ENCODE measurements at places on chromosomes 6 and 20.

DNA sequence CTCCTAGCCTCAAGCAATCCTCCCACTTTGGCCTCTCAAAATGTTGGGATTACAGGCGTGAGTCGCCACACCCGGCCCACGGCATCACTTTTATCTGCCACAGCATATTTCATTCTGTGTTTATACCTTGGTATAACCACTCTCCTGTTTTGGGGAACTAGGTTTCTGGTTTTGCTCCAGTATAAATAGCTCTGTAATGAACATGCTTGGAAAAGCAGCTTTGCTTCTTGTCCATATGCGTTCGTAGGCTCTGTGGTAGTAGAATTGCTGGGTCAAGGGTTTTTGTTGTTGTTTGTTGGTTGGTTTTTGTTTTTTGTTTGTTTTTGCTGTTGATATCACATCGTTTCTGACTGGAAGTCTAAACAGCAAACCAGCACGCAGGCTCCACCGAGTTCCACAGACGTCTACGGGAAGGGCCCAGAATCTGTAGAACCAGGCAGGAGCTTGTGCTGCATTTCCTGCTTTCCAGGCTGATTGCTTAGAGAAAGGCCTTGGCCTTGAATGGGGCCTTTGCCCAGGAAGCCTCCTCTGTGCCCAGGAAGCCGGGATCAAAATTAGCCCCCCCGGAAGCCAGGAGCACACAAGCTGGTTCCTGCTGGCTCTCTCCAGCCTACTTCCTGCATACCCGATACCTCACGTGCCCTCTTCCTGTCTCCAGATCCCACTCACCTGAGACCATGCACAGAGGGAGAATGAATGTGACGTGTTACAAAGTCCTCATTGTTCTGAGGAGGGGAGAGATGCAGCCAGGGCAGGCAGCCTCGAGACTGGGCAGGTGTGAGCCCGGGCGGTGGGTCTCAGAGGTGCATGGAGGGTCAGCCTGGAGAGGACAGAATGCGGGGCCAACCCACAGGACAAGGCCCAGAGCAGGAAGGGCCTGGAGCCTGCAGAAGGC is 34.7 kb downstream of the AAR2 start:
- DNase-seq: no peak

- no peak for DNase-seq
Observed at GRCh38 chr20:47348539-47349142, 7.9 kb downstream of the ZMYND8 start.

GRCh38 chr6:31901415-31901952 is 402 bp downstream of the ZBTB12 start:
- DNase-seq: no peak

- DNase-seq: no peak
Observed at GRCh38 chr20:8394308-8394945, 262.4 kb downstream of the PLCB1 start.

- DNase-seq: no peak
Observed at GRCh38 chr20:58650181-58650775, 805 bp upstream of the STX16 start.

GRCh38 chr6:2865270-2865669 is 23.6 kb upstream of the SERPINB1 start:
- no peak for DNase-seq

GRCh38 chr20:12502443-12502842 is 506.3 kb upstream of the SPTLC3 start:
- DNase-seq: no peak

DNA sequence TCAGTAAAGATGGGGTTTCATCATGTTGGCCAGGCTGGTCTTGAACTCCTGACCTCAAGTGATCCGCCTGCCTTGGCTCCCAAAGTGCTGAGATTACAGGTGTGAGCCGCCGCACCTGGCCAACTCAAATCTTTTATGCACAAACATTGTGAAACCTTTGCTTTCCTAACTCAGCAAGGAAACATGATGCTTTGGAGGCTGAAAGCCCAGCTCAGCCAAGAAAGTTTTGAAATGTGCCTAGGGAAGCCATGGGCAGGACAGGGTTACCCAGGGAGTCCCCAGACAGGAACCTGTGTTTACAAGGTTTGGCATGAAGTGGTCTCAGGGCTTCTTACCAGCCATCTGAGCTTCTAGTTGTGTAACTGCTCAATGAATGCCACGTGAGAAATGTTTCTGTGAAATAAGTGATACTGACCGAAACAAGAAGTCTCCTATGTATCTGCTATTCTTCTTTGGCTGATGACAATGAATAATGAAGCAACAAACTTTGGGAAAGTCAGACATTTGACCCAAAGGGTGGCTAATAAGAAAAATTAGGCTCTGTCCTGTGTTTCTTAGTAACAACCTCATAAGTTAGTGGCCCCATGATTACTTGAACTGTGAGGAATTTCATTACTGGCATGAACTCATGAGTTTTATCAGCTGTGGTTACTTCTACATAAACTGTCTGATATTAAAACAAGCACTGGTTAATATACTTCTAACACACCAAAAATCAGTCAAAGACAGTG is 163.5 kb downstream of the KIF6 start:
- no peak for DNase-seq

GRCh38 chr20:51164731-51165130 is 141.8 kb upstream of the KCNG1 start:
- DNase-seq: no peak

- no peak for DNase-seq
Observed at GRCh38 chr20:6660441-6660840, 107.0 kb upstream of the BMP2 start.

DNA sequence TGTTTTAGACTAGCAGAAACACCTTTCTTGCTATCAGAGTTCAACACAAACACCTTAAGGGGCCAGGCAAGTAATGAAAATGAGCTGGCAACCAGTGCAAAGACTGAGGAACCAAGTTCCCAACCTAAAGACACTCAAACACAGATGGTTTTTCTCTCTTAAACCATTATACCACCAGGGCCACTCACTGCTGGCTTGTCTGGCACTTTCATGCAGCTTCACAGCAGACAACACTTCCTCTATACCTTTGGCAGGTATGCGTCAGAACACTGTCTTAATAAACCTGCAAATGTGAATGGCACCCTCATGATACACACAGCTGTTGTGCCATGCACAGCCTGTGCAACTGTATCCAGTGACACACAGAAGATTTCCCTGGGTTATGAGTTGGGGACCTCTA is 41.6 kb downstream of the NFATC2 start:
- no peak for DNase-seq

GRCh38 chr6:40688214-40688761 is 101.1 kb upstream of the LRFN2 start:
- peak; percentile 84 for DNase-seq

GRCh38 chr6:11989386-11989785 is 22.7 kb upstream of the HIVEP1 start:
- DNase-seq: no peak

DNA sequence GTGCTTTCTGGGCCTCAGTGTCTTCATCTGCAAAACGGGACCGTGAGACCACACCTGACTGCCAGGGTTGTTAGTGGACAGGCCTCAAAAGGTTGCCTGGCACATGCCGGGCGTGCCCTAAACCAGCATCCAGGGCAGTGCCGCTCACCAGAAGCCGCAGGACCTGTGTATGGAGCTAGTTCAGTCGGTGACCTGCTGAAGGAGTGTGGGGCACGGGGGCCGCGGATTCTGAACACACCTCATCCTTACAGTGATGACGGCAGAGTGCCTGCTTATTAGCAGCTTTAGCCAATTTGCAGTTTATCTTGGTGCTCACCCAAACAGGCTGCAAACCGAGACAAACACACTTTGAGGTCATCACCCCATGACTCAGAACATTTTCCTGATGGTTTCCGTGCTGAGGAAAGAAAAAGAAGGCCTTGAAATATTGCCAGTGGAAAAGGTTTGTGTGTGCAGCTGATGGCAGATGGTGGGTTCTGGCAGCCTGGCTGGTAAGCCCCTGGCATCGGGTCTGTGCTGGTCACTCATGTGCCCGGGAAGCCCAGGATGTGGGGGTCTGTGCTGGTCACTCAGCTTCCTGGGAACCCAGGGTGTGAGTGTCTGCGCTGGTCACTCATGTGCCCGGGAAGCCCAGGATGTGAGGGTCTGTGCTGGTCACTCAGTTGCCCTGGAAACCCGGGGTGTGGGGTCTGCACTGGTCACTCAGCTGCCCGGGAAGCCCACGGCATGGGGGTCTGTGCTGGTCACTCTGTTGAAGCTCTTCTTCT is 153.8 kb downstream of the ERMARD start:
- DNase-seq: no peak

DNA sequence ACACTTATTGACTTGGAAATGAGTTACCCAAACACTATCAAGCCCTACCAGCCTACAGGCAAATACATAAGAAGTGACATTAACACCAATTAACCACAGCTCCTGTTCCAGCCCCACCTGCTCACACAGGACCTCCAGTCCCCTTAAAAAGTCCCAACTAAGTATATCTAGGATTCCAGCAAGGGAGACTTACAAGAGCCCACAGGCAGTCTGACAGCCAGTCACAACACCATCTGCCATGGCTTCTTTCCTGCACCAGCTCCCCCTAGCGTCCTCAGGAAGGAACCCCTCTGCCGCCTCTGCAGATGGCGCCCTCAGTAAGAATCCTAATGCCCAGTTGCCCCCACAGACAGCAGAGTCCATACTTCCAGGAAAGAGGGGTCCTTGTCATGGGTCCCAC is 122.1 kb downstream of the HIVEP2 start:
- DNase-seq: no peak

- no peak for DNase-seq
Observed at GRCh38 chr6:54541541-54541940, 233.3 kb downstream of the TINAG start.

DNA sequence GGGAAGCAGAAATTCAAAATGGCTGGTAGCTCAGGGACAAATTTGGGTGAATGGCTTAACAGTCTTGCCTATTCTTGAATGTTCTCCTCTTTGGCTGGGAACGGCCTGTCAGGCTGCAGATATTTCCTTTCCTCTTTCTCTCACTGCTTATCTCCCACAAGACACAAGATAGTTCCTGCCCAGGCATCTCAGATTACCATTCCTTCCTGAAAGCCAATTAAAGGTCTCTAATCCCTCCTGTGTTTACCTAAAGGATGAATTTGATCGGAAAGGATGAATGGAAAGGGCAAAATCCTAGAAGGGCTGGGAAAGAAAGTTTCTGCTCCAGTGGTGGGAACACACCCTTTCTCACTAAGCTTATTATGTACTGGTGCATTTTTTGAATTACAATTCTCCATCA is 95.9 kb upstream of the JAG1 start:
- no peak for DNase-seq

DNA sequence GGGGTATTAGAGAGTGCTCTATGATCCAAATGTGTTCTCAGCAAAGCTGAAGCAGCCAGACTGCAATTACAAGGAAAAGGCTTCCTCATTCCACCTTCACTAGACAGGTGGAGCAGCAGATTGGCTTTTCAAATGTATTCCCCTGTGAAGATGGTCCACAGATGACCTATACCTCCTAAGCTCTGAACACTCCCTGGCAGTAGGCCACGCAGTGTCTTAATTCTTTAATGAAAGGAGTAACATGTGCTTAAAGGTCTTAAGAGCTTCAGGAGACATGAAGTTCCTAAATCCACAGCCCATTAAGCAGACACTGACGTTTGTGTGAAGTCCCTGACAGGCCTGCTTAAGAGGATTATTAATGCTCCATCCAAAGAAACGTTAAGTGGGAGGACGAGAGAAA is 138.9 kb upstream of the NUP153 start:
- no peak for DNase-seq

- no peak for DNase-seq
Observed at GRCh38 chr6:100305209-100305869, 159.4 kb downstream of the SIM1 start.

DNA sequence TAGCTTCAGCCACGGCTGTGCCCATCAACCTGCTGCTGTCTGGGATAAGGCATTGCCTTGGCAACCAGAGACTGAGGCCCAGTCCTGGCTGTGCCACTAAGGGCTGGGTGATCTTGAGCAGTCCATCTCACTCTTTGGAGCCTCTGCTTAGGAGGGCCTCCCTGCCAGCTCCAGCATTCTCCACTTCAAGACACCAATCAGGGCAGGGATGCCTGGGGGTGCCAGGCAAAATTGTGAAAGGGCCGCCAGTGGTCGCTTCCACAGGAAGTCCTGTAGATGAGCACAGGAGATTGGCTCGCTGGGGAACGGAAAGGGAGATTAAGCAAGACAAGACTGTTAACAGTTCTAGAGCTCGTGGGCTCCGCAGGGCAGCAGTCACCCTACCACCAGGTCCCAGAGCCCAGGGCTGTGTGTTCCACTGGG is at the start of gene RAB44:
TSS of gene RAB44 (plus strand) at position 346 of the 423 bp plus-strand sequence. CDS start 6,410 bp downstream, outside the sequence.
- no peak for DNase-seq

DNA sequence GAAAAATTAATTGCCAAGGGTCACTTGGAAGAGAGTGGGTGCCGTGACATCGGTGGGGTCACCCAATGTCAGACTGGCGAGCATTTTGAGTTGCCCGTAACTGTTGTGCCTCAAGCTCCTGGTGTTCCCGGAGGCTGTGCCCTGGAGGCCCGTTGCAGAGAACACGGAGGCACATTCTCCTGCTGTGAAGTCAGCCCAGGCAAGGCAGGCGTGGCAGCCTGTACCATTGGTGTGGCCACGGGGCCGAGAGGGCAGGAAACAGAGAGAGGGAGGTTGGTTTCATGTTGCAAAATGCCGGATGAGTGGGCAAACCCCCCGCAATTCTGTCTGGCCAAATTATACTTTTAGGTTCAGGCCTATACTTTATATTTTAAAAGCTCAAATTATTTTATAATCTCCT is 81.2 kb downstream of the THBS2 start:
- DNase-seq: no peak

GRCh38 chr6:106856227-106856874 is 118.2 kb downstream of the CD24 start:
- DNase-seq: no peak

DNA sequence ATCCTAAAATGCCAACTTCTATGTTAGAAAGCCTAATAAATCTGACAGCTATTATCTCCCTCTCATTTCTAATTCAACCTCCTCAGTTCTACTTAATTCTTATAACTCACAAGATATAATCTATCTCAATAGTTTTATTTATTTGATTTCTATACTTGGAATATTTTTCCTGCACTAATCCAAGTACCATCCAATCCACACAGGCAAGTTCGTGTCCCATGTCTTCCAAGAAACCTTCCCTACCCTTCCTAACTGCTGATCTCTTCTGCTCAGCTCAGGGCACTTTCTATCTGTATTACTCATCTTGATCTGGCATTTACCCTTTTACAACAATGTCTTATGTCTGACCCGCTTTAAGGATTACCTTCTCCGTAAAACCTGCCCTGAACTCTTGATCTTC is 18.2 kb downstream of the NCOA5 start:
- no peak for DNase-seq

- DNase-seq: peak; percentile 51
Observed at GRCh38 chr6:39102071-39102820, 12.7 kb downstream of the SAYSD1 start.

- no peak for DNase-seq
Observed at GRCh38 chr6:113562248-113562647, 294.9 kb upstream of the MARCKS start.

- peak; percentile 92 for DNase-seq
Observed at GRCh38 chr6:125789576-125790357, 993 bp upstream of the NCOA7 start.

DNA sequence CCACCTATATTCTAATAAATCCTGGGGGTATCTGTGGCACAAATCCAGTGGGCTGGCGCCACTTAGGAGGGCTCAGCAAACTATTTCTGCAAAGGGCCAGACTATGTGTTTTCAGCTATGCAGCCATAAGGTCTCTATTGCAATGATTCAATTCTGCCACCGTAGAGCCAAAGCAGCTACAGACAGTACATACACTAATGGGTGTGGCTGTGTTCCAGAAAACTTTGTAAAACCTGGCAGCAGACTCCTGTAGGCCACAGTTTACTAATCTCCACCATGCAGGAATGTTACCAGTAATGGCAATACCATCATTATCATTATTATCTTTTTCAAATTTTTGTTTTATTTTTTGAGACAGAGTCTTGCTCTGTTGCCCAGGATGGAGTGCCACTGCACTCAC is 65.7 kb downstream of the SULF2 start:
- no peak for DNase-seq

All from NCI-H2029 treated with DMSO at 0.1 percent for 48 hours (cell line).